ENCODE measurements at places on chromosomes 4 and X.

DNA sequence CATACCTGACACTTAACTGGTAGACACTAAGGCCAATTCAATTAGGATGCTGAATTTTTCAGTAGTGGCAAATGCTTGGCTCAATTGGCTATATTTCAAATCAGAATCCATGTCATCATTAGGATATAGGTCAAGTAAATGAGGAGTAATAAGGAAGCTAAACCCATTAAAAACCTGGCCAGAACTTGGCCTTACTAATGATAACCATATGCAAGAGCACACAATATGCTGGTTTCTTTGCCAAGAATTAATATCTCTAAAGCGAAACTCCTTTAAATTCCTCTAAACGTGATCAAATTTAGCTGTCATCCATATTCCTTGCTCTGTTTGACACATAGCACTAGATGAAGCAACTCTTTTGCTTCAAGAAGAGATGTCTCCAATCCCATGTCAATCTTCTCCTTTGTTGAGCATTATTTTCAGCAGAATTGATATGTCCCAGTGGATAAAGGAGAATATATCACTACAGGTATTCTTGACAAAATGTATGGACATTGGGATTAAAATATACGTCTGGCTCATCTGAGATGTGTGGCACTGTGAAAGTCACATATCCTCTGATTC lies 206.1 kb upstream of the ANKRD50 start:
- no peak for DNase-seq

DNA sequence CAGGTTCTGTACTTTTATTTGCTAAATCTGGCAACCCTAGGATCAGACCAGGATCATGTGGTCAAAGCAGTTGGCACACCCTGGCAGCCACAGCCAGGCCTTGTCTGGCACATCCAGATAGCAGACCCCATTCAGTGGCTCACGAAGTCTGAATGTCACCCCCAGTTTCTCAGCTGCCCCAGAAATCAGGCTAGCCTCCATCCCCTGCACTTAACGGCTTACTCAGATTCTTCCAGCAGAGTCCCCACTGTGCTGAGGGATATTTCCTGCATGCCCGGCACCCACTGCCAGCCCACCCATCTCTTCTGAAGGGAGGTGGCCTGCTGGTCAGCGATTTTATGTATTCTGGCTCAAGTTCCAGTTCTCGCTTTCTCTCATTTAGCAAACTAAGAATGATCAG lies 4.7 kb upstream of the AWAT2 start:
- DNase-seq, result no peak

GRCh38 chr4:155241664-155242063 lies 33.2 kb downstream of the NPY2R start:
- DNase-seq, result no peak

GRCh38 chrX:22378296-22378695 lies 105.6 kb downstream of the CBLL2 start:
- no peak for DNase-seq

- DNase-seq, result no peak
These were observed 10.9 kb downstream of the DLG3 start for GRCh38 chrX:70455366-70456202.

- no peak for DNase-seq
These were observed 9.7 kb downstream of the TECRL start for GRCh38 chr4:64399313-64400109.

DNA sequence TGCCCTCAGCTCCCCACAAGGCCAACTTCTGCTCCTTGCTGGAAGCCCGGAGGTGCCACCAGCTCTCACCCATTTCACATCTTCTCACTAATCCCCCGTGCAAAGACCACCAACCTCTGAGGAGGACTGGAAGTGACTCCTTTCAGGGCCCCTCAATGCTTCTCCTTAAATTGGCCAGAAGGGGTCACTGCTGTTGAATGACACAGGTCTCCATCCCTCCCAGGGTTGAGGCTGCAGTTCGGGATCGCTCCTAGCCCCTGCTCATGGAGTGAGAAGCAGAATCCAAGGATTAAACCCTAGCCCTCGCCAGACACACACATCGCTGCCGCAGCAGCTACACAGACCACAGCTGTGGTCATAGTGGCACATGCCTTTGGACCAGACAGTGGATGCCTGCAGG lies 279.5 kb upstream of the TAPT1 start:
- no peak for DNase-seq

Data from stimulated activated CD8-positive, alpha-beta memory T cell treated with anti-CD3 and anti-CD28 coated beads, Interleukin-7, amount 100 ng/mL, for 1 hour (primary cell).